CD8-positive, alpha-beta memory T cell (primary cell): ENCODE measurements at places on chromosomes 4 and X. TPM values are rescaled to one million over a fixed set of nuclear protein-coding genes. Genes with fewer than 3 reads are reported as not detected.

CCDC149 gene
- 0.28 TPM for total RNA-seq

POLN gene
- 1.5 TPM for total RNA-seq

TASL gene
- 1.5 TPM for total RNA-seq

- no peak for DNase-seq
Observed at GRCh38 chr4:110614173-110614963, 8.5 kb downstream of the PITX2 start.

DNA sequence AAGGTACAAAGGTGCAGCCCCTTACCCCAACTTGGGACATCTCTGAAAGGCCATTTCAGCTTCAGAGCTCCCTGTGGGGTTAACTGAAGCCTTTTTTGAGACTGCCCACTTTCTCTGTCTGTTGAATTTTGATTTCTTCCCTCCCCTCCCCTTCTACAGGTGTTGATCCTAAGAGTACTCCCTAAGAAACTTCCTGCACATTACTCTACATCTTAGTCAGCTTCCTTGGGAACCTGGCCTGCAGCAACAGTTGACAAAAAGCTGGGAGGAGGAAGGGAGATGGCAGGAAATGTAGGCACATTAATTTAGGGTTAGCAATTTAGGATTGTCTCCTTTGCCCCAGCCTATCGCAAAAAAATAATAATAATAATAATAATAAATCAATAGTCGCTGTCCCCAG lies 1.2 kb upstream of the IDS start:
- DNase-seq: no peak

DNA sequence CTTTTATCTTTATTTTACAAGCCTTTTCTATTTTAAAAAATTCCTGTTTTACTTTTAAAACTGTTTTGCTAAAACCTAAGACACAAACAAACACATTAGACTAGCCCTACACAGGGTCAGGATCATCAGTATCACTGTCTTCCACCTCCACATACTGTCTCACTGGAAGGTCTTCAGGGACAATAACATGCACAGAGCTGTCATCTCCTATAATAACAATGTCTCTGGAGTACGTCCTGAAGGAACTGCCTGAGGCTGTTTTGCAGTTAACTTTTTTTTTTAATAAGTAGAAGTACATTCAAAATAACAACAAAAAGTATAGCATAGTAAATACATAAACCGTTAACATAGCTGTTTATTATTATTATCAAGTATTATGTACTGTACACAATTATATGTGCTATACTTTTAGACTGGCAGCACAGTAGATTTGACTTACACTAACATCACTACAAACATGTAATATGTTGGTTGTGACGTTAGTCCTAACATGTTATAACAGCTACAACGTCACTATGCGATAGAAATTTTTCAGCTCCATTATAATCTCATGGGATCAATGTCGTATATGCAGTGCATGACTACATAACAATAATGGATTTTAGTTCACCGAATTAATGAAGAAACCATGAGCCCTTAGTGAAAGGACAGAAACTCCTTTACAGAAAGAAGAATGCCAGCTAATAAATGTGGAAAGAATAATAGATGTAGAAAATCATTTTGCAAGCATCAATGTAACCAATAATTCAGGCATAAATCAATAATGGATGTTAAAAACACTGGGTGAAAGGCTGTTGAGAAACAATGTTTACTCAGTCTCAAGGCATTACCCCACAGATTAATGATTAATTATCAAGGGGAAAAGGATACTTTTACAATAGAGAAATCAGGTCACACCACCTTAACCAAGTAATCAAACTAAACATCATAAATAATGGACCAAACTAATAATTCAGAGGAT lies 49.2 kb downstream of the FBXW7 start:
- DNase-seq: no peak

HTR2C gene
- not detected for total RNA-seq

DNA sequence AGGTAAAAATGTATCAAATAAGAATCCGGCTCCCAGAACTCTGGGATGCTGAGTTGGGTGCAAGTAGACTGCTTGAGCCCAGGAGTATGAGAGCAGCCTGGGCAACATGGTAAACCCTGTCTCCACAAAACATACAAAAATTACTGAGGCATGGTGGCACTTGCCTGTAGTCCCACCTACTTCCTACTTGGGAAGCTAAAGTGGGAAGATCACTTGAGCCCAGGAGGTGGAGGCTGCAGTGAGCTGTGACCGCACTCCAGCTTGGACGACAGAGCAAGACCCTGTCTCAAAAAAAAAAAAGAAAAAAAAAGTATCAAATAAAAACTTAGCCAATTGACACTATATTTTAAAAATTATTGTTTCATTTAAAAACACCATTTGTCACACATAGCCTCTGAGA lies 84.4 kb downstream of the FBXW7 start:
- DNase-seq: no peak

SYTL4 gene
- total RNA-seq: not detected

ALB gene
- total RNA-seq: not detected

GRCh38 chr4:155724731-155725130 lies 34.1 kb upstream of the GUCY1B1 start:
- no peak for DNase-seq

DNA sequence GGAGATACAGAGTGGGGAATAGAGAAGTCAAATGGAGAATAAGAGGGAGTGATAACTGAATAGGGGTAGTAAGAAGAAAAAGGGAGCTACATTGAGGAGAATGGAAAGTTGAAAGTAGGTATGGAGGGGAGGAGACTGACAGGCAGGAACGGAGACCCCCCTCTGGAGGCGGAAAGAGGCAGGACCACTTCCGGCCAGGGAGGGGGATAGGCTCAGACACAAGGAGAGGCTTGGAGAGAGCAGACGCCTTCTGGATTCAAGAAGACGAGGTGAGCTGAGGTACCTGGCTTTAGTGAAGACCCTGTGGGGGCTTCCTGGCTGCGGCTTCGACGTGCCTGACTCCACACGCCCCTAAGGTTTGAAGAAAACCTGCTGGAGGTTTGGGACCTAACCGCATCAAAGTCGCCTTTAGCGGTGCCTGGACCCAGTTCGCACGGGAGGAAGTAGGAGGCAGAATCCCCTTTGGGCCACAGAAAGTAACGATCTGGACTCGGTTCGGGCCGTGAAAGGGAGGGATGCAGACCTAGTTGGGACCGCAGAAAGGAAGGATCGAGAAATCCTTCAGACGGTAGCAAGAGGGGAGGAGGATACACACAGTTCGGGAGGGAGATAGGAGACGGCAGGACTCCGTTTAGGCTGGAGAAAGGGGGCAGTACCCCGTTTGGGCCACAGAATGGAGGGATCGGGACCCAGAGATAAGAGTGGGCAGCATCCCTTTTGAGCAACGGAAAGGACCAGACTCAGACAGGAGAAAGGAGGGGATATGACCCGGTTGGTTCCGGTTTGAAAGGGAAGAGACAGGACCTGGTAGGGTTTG lies at the start of gene TRO:
TRO (plus strand) TSS at position 215 of the 817 bp plus-strand sequence. CDS start 1,423 bp downstream, outside the sequence.
- DNase-seq: no peak

NXF2B gene
- total RNA-seq: not detected

DNA sequence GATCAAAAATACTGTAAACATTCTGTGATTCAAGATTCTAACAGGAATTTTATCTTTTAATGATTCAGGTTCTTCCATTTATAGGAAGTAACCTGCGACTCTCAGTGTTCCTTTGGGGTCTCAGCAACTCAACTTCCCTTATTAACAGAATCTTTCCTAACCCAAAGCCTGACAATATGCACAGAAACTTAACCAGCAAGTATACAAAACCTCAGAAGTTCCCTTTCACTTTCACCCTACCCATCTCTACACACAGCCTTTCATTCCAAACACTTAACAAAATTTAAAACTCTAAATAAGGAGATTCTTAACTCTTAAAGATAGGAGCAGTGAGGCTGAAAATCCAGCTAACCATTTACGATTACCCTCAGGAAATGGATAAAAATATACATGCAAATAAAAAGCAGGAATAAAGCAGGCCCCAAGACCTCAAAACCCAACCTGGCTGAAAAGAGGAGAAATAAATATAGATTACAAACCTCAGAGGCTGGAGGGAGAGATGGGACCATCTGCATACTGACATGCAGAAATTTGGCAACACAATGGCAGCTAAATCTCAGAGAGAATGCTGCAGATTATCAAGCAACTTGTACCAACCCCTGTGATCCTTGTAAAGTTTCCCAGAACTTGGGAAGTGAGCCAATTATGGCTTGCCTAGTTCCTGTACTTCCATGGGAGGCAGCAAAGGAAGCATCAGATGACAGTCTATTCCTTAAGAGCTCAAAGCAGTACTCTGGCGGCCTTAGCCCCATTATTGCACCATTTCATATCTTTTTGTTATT lies 101.0 kb downstream of the ATP11C start:
- DNase-seq: no peak

ADH7 gene
- not detected for total RNA-seq

DNA sequence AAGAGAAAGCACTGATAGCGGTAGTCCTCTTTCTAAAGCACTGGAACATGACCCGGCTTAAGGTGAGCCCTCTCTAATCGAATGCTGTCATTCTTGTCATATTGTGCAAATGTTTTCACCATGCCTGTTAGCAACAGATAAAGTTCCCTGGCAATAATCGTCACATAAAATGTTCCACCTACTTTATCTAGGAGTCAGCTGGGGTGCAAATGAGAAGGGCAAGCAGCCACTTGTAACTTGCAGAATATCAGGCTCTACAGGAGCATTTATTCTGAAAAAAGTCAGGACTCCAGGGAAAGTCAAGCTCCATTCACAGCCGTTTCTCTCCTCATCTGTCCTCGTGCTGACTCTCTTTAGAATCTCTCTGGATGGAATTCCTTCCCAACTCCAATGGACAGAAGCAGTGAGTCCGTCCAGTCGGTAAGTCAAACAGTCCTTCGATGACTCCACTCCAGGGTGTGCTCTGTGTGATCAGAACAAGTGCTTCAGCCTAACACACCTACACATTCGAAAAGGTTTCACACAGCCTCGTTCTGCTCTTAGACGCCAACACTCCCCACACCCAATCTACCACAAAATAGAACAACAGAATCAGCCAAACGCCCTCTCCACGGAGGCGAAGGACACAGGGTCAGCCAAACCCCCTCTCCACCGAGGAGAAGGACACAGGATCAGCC lies 101.7 kb upstream of the FRG1 start:
- DNase-seq: no peak

CCDC120 gene
- 5.1 TPM for total RNA-seq

GRCh38 chr4:111854494-111855087 lies 290.7 kb upstream of the FAM241A start:
- DNase-seq: no peak

SPANXC gene
- total RNA-seq: not detected

RNF212 gene
- total RNA-seq: 1.2 TPM

GRCh38 chrX:137194164-137194563 lies 160.4 kb upstream of the GPR101 start:
- DNase-seq: no peak

GRCh38 chrX:12994321-12994720 lies 19.4 kb downstream of the TMSB4X start:
- no peak for DNase-seq

- DNase-seq: no peak
Observed at GRCh38 chr4:40747207-40747835, 2.4 kb upstream of the NSUN7 start.

DNA sequence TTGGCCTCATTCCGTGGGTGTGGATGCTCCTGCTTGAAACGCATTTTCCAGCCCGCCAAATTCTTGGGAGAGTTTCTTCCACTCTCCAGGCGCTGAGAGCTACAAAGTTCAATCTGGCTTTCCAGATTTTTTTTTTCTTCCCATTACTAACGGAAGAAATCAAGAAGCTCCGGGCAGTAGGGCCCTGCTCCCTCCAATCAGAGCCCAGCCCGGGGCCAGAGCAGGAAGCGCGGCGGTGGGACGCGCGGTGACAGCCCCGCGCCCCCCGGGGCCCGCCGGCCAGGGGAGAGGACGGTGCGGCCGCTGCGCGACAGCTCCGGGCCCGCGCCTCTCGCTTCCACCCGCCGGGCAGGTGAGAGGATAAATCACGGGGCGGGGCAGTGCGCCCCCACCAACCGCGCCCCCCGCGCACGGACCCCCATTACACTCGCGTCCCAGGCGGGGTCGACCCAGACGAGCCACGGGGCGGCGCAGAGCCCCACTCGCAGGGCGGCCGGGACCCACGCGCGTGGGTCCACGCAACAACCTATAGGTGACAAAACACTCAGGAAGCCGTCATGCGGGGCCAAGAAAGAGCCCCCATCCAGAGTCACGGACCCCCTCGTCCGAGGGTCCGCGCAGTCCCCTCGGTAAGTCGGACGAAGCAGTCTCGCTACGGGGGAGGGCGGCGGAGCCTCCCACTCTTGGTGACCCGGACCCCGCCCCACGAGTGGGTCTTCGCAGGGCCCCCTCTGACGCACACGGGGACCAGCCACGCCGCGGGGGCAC lies 868 bp downstream of the AFAP1 start:
- peak; percentile 25 for DNase-seq

DNA sequence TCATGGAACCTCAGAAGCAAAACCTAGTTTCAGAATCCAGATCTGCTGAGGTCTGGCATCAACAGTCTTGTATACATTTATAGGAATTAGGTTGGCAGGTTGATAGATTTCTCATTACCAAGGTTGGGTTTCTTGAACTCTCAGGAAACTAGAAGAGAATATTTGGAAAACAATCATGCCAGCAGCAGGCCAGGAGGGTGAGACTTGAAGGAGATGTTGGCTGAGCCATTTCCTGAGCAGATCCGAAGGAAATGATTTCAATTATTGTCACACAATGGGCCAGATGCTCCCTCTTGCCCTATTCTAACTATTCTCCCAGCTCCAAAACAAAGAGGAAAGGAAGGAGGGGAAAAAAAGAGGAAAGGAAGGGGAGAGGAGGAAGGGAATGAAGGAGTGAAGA lies 45.2 kb downstream of the SHROOM4 start:
- DNase-seq: no peak

XAGE3 gene
- not detected for total RNA-seq

GRCh38 chr4:122542411-122543236 lies 78.2 kb downstream of the IL21 start:
- no peak for DNase-seq

- no peak for DNase-seq
Observed at GRCh38 chrX:34585561-34585960, 71.5 kb downstream of the TMEM47 start.

DNA sequence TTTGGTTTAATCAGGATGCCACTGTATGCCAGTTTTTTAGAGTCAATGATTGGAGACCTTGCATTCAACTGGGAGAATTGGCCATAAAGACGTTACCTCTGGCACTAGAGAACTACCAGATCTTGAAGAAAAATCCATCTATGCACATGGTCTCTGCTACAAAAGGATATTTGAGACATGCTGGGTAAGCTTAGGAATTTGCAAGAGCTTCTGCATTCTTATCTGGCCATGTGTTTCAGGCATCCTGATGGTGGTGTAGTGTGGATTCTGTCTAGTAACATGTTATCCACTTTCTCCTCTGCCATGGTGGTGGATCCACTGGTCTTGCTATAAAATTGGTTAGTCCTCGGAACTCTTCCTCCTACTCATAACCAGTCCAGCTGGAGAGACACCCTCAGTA lies 185.3 kb upstream of the WDFY3 start:
- no peak for DNase-seq

GRCh38 chr4:124390861-124391260 lies 321.7 kb downstream of the ANKRD50 start:
- no peak for DNase-seq

DNA sequence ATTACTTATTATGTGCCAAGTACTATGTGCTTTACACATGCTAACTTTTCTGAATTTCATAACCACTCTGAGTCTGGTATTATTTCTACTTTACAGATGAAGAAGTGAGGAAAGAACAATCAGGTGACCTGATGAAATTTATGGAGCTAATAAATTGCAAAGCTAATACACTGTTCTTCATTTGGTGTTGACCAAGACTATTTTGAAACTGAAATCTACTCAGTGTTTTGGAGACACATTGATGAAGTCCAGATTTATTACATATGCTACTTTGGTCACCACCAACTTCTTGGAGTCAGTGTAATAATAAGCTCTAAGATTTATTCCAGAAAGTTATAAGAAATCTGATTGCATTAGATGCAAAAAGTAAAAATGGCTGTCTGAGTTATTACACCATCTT lies 637.9 kb downstream of the FAT4 start:
- no peak for DNase-seq
